ENCODE measurements at places on chromosomes 1 and 21.
A peak's percentile ranks its signal among the peaks of the same experiment; 100 is the strongest.

DNA sequence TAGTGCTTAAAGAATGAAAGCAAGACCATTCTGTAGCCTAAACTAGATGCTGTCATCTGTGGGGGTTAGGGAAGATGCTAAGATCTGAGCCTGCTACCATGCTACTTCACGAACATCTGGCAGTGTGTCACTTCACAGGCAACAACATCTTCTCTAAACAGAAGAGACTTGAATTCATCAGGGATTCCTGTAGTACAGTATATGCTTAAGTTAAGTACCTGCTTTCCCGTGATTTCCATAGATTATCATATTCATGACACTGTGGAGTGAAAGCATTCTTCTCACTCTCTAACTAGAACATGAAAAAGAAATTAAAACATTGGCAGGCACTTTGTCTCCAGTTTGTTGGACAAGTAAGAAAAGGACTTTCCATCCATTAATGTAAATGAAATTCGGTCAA, 390.9 kb downstream of the PTBP2 start:
- DNase-seq, result no peak

GRCh38 chr1:17218939-17219338, 14.0 kb downstream of the PADI1 start:
- DNase-seq, result no peak

- no peak for DNase-seq
Observed at GRCh38 chr1:178066908-178067614, 26.8 kb upstream of the RASAL2 start.

DNA sequence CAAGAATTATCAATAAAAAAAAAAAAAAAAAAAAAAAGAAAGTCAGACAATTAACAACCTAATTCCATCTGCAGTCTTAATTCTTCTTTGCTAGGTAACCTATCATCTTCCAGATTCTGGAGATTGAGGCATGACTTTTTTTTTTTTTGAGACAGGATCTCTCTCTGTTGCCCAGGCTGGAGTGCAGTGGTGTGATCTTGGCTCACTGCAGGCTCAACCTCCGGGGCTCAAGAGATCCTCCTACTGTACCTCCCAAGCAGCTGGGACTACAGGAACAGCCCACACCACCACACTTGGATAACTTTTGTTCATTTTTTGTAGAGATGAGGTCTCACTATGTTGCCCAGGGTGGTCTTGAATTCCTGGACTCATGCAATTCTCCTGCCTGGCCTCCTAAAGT, 4.6 kb upstream of the RAD54L start:
- DNase-seq, result no peak

GRCh38 chr21:45078877-45079281, 4.5 kb downstream of the ADARB1 start:
- DNase-seq, result no peak

DNA sequence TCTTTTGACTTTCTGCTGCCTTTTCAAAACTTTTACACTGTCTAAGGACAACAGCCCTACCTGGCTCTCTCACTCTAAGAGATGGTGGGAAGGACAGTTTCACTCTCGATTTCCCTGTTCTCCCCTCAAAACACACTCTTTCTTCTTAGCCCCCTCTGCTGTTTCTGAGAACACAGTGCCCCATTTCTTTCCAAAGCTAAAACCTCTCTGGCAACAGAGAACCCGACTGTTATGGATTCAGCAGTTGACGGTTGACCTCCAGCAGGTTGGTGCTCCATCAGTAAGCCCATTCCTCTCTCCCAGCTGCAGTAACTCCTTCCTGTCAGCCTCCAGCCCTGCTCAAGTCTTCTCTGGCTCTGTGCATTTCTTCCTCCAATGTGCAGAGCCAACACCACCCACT, 88.2 kb upstream of the ABCD3 start:
- DNase-seq, result no peak

GRCh38 chr1:184412472-184412871, 25.6 kb downstream of the C1orf21 start:
- no peak for DNase-seq

DNA sequence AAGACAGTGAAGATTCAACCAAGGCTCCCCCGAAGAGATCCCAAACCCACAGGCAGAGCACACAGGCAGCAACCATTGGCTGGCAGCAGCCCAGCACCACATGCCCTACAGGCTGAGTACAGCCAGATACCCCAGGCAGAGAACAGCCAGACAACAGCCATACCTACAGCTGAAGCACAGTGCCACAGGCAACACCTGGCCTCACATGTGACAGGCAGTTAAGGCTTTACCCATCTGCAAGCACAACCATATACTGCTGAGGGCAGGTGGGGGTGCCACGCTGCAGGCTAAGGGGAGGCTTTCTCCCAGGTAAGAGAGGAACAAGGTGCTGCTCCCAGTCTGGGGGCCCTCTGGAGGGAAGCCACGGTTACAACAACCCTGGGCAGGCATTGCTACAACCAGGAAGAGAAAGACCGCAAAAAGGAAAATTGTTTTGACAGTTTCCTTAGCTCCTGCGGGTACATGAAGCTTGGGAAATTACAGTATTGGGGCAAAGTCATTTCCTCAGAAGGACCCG, 12.3 kb downstream of the CHIT1 start:
- no peak for DNase-seq

DNA sequence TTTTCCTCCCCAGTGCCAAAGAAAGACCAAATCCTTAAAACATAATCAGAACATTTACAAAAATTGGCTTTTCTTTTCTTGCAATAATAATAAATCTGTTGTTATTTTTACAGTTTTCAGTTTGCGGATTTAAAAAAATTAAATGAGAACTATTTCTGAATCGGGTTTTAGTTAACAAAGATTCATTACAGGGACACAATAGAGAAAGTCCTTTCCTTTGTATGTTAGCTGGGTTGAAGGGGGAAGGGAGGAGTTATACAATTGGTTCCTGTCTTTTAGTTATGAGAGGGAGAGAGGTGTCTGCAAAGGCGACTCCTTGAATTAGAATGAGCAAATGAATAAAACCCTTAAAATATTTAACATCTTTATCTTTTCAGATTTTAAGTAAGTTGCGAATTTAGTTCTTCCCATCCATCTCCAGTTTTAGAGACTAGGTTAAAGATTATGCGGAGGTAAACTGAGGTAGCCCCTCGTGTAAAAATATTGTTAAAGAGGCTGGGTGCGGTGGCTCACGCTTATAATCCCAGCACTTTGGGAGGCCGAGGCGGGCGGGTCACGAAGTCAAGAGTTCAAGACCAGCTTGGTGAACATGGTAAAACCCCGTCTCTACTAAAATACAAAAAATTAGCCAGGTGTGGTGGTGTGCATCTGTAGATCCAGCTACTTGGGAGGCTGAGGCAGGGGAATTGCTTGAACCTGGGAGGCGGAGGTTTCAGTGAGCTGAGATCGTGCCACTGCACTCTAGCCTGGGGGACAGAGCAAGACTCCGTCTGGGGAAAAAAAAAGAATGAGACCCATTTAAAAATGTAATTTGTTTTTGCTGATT, 3.9 kb downstream of the SPEN start:
- DNase-seq, result no peak

DNA sequence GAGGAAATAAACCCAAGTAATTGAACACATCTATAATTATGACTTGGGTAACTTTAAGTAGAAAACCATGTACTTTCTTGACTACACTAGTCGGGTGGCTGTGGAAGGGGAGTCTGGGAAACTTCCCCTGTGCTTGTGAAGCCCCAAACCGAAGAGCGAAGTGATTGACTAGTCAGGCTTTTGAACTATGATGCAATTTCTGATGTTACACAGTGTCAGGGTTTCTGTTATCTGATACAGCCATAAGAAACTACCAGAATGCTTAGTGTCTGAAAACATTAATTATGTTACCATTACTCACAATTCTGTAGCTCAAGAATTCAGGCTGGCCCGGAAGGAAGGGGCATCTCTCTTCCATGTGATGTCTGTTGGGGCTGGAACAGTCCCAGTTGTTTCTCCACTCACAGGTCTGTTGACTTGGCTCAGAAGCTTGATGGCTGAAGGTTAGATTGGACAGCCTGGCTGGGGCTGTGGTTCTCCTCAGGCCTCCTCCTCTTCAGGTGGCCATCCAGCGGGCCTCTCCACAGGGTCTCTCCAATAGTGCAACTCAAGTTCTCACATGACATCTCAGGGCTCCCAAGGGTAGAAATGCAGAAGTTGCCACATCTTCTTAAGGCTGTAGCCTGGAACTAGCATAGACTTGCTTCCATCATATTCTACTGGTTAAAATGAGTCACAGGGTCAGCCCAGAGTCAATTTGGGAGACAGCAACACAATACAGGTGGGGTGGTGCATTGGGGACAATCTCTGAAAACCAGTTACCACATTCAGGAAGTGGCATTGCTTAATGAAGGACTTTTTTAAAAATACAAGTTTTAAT, 8.3 kb upstream of the C8B start:
- no peak for DNase-seq

GRCh38 chr1:192133350-192133926, 24.8 kb upstream of the RGS18 start:
- no peak for DNase-seq

DNA sequence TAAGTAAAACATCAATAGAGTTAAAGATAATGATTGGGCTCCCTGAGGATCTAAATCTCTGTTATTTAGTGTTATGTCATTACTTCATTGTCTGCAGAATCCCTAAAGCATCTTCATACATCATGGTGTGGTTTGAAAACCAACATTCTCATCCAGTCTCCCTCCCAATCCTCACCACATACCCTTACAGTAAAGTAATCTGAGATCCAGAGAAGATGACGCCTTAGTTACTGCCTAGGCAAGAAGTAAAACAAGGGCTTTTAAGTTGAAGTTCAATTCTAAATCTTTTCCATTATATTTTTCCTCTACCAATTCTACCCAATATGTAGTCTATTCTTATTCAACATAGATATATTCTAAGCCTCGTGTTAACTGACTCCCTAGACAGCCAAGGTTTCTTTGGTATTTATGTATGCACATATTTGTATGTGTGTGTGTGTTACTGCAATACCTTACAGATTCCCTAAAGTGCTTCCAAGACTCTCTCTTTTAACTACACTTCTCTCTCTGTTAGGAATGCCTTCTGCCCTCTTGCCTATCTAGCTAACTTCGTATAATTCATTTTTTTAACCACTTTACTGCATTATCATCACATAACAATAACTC, 17.3 kb downstream of the DPH5 start:
- DNase-seq, result no peak

- DNase-seq, result no peak
Observed at GRCh38 chr1:201149400-201149799, 4.9 kb downstream of the TMEM9 start.

- DNase-seq, result no peak
Observed at GRCh38 chr1:110986407-110986891, 22.7 kb upstream of the LRIF1 start.

DNA sequence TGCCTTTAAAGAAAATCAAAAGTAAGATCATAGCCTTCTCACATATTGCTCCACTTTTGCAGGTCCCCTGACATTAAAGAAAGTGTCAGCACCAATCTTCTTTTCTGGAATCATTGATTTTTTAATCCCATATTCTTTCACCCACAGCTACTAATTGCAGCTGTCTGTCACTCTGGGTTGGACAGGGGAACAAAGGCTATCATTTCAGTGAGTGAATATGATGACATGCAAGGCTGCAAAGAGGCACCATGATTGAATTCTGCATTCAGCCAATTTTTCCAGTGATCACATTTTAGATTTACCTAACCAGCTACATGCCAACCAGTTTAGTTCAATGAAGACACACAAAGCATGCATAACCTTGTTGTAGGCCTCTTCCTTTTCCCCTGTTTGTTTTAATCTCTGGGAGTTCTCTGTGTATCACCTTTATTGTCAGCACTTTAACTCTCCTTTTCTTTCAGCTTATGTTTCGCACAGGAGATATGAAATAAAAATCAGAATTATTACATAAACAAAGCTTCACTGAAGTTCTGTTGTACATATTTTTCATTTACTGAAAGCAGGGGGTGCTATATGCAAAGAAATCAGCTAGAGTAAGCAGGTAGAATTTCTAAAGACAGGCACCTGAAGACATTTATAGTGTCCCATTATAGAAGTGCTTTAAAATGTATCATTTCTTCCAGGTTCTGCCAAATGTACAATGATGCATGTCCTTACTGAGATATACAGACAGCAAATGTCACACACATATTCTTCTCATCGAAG, 584.8 kb downstream of the PLA2G4A start:
- peak; percentile 14 for DNase-seq

GRCh38 chr1:161258439-161259344, at the start of gene PCP4L1:
Gene PCP4L1 (plus strand): TSS chr1:161258745. CDS start chr1:161258975, 230 bp downstream.
- DNase-seq, result no peak

DNA sequence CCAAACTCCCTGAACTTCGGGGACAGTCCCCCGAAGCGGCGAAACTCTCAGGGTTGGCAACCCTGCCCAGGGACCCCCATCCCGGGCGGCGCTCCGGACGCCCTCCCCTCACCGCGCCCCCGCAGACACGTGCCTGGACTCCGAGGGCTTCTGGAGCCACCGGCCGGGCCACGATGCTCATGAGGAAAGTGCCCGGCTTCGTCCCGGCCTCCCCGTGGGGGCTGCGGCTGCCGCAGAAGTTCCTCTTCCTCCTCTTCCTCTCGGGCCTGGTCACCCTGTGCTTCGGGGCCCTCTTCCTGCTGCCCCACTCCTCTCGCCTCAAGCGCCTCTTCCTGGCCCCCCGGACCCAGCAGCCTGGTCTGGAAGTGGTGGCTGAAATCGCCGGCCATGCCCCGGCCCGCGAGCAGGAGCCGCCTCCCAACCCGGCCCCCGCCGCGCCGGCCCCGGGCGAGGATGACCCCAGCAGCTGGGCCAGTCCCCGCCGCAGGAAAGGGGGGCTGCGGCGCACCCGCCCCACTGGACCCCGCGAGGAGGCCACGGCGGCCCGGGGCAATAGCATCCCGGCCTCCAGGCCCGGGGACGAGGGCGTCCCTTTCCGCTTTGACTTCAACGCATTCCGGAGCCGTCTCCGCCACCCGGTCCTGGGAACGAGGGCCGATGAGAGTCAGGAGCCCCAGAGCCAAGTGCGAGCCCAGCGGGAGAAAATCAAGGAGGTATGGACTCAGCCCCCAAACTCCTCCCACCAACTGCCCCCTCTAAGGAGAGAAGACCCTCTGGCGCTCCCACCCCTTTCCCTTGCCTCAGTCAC, 1.2 kb downstream of the MAN1C1 start:
- DNase-seq, result no peak

- no peak for DNase-seq
Observed at GRCh38 chr1:118589238-118589846, 398.8 kb downstream of the TBX15 start.

DNA sequence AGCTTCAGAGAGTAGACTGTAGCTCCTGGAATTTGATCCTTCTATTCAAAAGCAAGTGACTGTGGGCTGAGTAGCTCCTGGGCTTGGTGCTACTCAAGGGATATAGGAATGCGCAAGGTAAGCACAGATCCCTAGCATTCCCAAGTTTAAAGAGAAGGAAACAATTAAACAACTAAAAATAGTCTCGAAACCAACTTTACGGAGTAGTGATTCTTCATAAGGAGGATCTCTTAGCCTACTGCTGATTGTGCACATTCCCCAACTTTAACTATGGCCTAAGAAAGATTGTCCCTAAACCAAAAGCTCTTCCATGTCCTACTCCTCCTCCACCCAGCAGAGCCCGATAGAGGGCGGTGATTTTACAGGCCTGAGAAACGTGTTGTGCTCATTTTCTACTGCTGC, 226.5 kb upstream of the CAMK1G start:
- no peak for DNase-seq

- no peak for DNase-seq
Observed at GRCh38 chr1:151811181-151811580, 6.0 kb upstream of the LINGO4 start.

Data from NCI-H1417 treated with DMSO at 0.1 percent for 48 hours (cell line).